ENCODE measurements at places on chromosomes 5 and 9. TPM values are rescaled to one million over a fixed set of nuclear protein-coding genes. Genes with fewer than 3 reads are reported as not detected.

Gene FCN2
- total RNA-seq: not detected

Gene FBXW5
- 83.2 TPM for total RNA-seq

Gene IRGM
- 0.24 TPM for total RNA-seq

Gene CATSPER3
- 0.68 TPM for total RNA-seq

Gene ACTBL2
- not detected for total RNA-seq

Gene PRR16
- 0.95 TPM for total RNA-seq

Gene LCN1
- not detected for total RNA-seq

Gene COL27A1
- total RNA-seq: 13.0 TPM

Gene FOXD4
- 0.32 TPM for total RNA-seq

Gene MSANTD3
- total RNA-seq: 20.2 TPM

GRCh38 chr5:177466861-177467260, 6.6 kb downstream of the DBN1 start:
- peaks cover 1% of the 10 kb centered on the region for H3K27me3 ChIP-seq
- H3K4me3 ChIP-seq: no peak overlapping the region
- peaks cover 29% of the 10 kb centered on the region for H3K36me3 ChIP-seq
- DNase-seq: no peak
- H3K27ac ChIP-seq: no peak overlapping the region

- no peak for DNase-seq
- no peak overlapping the region for H3K4me3 ChIP-seq
- no peak overlapping the region for H3K27ac ChIP-seq
- no peaks in the 10 kb centered on the region for H3K36me3 ChIP-seq
- peaks cover 22% of the 10 kb centered on the region for H3K27me3 ChIP-seq
Observed at GRCh38 chr9:133529457-133529856, 4.7 kb upstream of the MYMK start.

- DNase-seq: no peak
- no peak overlapping the region for H3K4me3 ChIP-seq
- H3K36me3 ChIP-seq: no peaks in the 10 kb centered on the region
- H3K27me3 ChIP-seq: no peaks in the 10 kb centered on the region
- H3K4me1 ChIP-seq: peaks cover 21% of the 10 kb centered on the region
Observed at GRCh38 chr5:96942078-96942477, 6.2 kb downstream of the LNPEP start.

DNA sequence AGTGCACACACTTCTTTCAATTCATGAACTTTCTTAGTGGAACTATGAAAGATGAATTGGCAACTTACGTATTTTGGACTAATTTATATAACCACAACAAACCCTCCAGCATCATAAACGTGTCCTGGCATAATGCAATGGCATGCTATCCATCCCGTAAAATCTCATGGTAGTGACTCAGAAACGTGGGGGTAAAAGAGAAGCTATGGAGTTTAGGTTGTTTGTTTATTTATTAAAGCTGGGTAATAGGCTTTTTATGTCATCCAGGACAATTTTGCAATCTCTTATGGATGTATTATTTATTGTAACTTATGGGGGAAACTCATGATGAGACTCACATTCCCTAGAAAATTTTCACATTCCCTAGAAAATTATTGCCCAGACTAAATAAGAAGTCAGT, 106.3 kb downstream of the GDA start:
- H3K36me3 ChIP-seq: no peaks in the 10 kb centered on the region
- no peak overlapping the region for H3K4me3 ChIP-seq
- H3K4me1 ChIP-seq: no peaks in the 10 kb centered on the region
- DNase-seq: no peak
- no peaks in the 10 kb centered on the region for H3K27me3 ChIP-seq

- no peak overlapping the region for H3K4me3 ChIP-seq
- H3K4me1 ChIP-seq: no peaks in the 10 kb centered on the region
- H3K27me3 ChIP-seq: no peaks in the 10 kb centered on the region
Observed at GRCh38 chr9:70817311-70817710, 304.1 kb downstream of the TRPM3 start.

DNA sequence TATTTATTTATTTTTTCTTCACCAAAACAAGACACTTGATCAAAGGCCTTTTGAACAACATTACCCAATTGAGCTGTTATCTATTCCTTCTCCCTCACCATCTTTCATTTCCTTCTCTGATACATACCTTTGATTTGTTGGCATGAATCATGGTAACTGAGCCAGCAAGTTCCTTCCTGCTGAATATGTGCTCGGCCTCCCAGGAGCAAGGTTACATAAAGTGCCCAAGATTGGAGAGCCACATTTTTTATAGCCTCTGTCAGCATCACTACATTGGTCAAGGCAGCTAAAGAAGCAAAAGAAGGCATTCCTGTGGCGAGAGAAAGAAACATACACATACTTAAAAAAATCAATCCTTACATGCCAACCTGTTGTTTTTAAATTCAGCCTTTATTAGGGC, 369.6 kb downstream of the CYLC2 start:
- no peaks in the 10 kb centered on the region for H3K36me3 ChIP-seq
- no peak overlapping the region for H3K4me3 ChIP-seq
- no peak for DNase-seq
- no peak overlapping the region for H3K27ac ChIP-seq

- no peak overlapping the region for H3K27ac ChIP-seq
- H3K4me1 ChIP-seq: no peaks in the 10 kb centered on the region
- no peak for DNase-seq
Observed at GRCh38 chr5:69019668-69020375, 74.0 kb upstream of the SLC30A5 start.

DNA sequence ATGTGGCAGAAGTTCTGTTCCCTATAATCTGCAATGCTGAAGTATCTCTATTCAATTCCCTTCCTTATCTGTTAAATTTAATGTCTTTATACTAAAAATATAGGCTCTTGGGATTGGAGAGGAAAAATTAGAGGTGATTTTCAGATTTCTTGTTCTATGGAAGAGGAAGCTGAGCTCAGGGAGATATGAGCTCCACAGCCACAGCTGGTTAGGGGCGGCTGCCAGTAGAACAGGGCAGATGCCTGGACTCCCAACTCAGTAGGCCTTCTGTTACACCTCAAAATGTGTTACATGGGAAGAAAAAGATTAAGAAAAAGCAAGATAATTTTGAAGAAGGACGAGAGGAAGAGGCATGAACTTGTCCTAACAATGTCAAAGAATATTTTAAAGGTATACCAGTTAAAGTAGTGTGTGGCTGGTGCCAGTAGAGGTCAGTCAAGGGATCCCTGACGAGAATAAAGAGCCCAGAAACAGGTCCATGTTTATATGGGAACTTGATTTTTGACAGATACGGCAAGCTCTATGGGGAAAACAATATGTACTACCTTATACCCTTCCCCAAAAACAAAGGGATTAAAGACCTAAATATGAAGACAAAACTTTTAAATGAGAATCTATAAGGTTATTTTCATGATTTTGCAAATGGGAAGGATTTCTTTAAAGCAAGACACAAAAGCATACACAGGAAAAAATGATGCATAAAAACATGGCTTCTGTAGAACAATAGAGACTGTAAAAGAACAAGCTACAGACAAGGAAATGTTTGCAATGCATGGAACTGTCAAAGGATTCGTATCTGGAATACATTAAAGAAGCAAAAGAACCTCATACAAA, 28.7 kb downstream of the DNAJC21 start:
- H3K36me3 ChIP-seq: peaks cover 36% of the 10 kb centered on the region
- no peak overlapping the region for H3K4me3 ChIP-seq
- H3K4me1 ChIP-seq: no peaks in the 10 kb centered on the region

- no peaks in the 10 kb centered on the region for H3K27me3 ChIP-seq
- H3K36me3 ChIP-seq: no peaks in the 10 kb centered on the region
- peak overlapping the region; percentile 42 for H3K27ac ChIP-seq
- H3K4me1 ChIP-seq: peaks cover 52% of the 10 kb centered on the region
- DNase-seq: no peak
Observed at GRCh38 chr9:106883626-106884190, 20.7 kb downstream of the ZNF462 start.

GRCh38 chr5:143360755-143361154, 42.7 kb downstream of the NR3C1 start:
- DNase-seq: no peak
- peaks cover 58% of the 10 kb centered on the region for H3K4me1 ChIP-seq
- no peaks in the 10 kb centered on the region for H3K36me3 ChIP-seq
- H3K27me3 ChIP-seq: no peaks in the 10 kb centered on the region
- no peak overlapping the region for H3K4me3 ChIP-seq

GRCh38 chr9:120477534-120478001, 102.4 kb downstream of the CDK5RAP2 start:
- peaks cover 27% of the 10 kb centered on the region for H3K4me1 ChIP-seq
- DNase-seq: peak; percentile 54
- H3K27ac ChIP-seq: no peak overlapping the region
- H3K27me3 ChIP-seq: no peaks in the 10 kb centered on the region

DNA sequence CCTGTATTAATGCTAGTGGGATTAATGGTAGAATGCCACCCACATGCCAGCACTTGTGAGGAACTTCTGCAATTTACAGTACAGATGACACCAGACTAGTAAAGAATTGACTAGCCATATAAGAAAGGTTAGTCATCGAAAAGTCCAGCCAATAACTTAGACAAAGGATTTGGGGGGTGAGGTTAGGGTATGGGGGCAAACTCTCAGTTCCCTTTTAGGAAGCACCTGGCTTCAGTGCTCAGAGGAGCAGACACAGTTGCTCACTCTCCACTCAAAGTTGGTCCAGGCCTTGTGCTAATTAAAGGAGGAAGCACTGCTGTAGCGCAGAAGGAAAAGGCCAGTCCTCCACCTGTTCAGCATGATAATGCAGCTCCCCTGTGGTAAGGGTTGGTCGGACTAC, 25.2 kb downstream of the TGFBR1 start:
- peaks cover 22% of the 10 kb centered on the region for H3K4me1 ChIP-seq
- H3K4me3 ChIP-seq: no peak overlapping the region
- peaks cover 18% of the 10 kb centered on the region for H3K36me3 ChIP-seq
- no peak for DNase-seq
- no peaks in the 10 kb centered on the region for H3K27me3 ChIP-seq

GRCh38 chr5:173056783-173057061, 570 bp downstream of the CREBRF start:
- DNase-seq: no peak
- H3K36me3 ChIP-seq: peaks cover 11% of the 10 kb centered on the region
- H3K4me1 ChIP-seq: peaks cover 45% of the 10 kb centered on the region
- H3K27me3 ChIP-seq: no peaks in the 10 kb centered on the region
- peak overlapping the region; percentile 96 for H3K27ac ChIP-seq

- H3K27ac ChIP-seq: no peak overlapping the region
- H3K36me3 ChIP-seq: no peaks in the 10 kb centered on the region
- H3K4me3 ChIP-seq: no peak overlapping the region
Observed at GRCh38 chr9:1386420-1386819, 336.3 kb downstream of the DMRT2 start.

GRCh38 chr5:91928754-91929521, 545.8 kb upstream of the ARRDC3 start:
- no peak for DNase-seq
- no peaks in the 10 kb centered on the region for H3K4me1 ChIP-seq
- H3K27ac ChIP-seq: no peak overlapping the region
- no peaks in the 10 kb centered on the region for H3K27me3 ChIP-seq
- no peak overlapping the region for H3K4me3 ChIP-seq

DNA sequence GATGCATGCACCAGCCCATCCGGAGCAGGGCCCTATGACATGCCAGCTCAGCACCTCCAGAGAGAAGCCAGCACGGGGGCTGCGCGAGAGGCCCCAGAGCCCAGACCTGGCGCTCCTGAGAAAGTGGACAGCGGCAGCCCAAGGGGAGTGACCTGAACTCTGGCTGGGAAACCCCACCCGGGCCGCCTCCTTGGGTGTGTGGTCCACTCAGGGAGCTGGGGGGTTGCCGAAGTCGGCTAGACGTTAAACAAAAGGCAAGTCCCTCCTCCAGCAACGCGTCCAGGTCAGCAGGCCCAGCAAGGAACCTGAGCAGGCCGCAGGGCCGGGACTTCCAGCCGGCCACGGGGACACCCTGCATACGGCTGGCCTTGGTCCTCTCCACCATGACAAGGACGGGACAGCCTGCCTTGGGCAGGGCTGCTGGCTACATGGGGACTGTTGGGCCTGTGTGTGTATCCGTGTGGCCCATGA, 35.7 kb downstream of the NACC2 start:
- no peak overlapping the region for H3K4me3 ChIP-seq
- DNase-seq: no peak
- peaks cover 44% of the 10 kb centered on the region for H3K4me1 ChIP-seq
- H3K27ac ChIP-seq: no peak overlapping the region

DNA sequence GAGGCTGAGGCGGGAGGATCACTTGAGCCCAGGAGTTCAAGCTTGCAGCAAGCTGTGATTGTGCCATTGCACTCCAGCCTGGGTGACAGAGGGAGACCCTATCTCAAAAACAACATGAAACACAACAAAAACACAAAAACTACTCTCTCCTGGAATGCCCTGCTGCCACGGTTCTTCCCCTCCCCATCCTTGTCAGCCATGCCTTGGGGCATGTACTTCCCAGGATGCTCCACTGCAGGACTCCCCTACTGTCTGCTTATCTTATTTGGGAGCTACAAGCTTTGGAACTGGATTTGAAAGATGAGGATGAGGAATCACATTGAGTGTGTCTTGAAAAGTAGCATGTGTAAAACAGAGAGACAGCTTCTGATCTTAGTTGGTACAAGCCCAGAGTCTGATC, 40.1 kb upstream of the KIAA1958 start:
- H3K4me3 ChIP-seq: no peak overlapping the region
- no peak for DNase-seq
- H3K4me1 ChIP-seq: no peaks in the 10 kb centered on the region
- H3K27ac ChIP-seq: no peak overlapping the region

DNA sequence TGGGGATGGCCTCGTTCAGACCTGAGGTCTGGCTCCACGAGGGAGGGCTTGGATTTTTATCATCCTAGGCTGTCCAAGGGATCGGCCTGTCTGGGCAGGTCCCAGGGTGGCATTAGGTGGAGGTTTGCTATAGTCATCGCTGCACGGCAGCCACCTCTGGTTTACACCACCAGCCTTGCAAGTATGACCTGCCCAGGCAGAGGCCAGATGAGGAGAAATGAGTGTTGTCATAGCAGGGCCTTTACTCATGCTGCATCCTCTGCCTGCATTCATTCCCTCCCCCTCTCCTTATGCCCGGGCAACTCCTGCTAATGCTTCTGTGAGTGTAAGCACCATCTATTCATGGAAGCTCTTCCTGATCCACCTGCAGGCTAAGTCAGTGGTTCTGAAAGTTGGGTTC, 15.3 kb upstream of the NDST1 start:
- no peak for DNase-seq
- no peak overlapping the region for H3K27ac ChIP-seq
- no peaks in the 10 kb centered on the region for H3K27me3 ChIP-seq
- H3K4me3 ChIP-seq: no peak overlapping the region
- H3K36me3 ChIP-seq: peaks cover 5% of the 10 kb centered on the region
- peaks cover 66% of the 10 kb centered on the region for H3K4me1 ChIP-seq

DNA sequence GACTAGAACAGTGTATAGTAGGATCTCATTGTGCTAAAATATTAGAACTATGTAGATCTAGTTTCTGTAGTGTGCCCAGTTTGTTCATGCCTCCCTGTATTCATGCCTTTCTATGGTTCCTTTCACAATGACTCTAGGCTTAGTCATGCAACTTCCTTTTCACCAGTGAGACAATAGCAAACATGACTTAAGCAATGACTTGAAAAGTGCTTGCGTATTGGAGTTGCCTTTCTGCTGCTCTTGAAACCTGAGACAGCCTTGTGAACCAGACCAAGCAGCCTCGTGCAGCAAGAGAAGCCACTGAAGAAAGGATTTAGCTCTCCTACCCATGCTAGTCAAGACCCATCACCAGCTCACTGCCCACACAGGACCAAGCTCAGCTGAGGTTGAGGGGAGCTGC, 294.5 kb upstream of the TAS2R1 start:
- DNase-seq: no peak
- H3K27me3 ChIP-seq: no peaks in the 10 kb centered on the region
